ENCODE measurements at places on chromosomes 4 and X. TPM values are rescaled to one million over a fixed set of nuclear protein-coding genes. Genes with fewer than 3 reads are reported as not detected.

GRCh38 chrX:125436855-125437254 lies 117.2 kb downstream of the TEX13C start:
- no peak for DNase-seq

GRCh38 chrX:117743469-117744251 lies 372.9 kb downstream of the KLHL13 start:
- peak; percentile 1 for DNase-seq

GRCh38 chr4:173910891-173911290 lies 372.6 kb downstream of the FBXO8 start:
- DNase-seq, result no peak

DNA sequence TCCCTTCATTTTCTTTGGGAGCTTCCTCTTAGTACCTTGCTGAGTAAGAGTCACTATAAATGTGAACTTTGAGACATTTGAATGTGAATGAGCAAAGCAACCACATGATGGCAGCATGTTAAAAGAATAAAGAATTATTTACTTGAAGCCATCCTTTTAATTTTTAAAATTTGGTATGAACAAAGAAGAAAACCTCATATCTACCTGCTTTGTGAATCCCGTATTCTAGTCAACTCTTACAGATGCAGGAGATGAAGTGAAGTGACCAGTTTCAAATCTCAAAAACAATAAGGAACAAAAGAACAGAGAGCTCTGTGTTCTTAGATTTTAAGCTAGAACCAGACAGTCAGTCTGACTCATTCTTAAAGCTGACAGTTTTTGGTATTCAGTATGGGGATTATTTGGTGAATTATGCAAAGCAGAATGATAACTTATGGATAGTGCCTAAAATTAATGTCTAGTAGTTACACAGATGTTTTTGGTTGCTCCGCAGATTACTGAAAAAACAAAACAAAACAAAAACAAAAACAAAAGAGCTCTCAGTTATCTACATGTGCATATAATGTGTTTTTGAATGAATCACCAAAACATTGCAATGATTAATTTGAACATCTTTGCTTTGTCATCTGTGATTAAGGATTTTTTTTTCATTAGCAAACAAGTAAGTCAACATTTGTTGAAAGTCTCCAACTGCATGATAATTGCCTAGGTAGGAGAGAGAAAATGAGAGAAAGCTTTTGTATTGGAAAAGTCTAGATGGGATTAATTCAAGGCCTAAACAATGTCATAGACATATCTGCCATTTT lies 48.2 kb upstream of the H2AZ1 start:
- DNase-seq, result peak; percentile 62

DNA sequence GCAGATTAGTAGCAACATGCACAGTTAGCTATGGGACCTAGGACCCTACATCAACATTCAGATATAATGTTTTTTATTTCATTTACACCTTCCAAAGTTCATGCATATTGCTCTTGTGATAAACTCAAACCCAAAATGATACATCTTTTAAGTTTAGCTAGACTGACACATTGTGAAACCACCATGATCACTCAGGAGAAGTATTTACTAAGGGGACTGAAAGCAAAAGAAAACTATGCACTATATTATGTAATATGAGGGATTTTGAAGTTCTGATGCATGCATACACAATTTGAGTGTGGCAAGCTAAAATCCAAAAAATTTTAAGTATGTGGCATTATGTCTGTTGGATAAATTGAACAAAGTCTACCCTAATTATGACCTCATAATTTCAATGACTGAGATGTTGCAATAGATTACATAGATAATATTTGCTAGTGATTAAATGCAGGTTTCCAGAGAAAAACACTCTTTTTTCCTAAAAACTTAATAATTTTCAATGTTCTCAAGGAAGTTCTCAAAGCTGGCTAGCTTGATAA lies 914.8 kb upstream of the GRIA3 start:
- DNase-seq, result no peak

Gene ABCD1
- 4.7 TPM for total RNA-seq

Gene PNMA6F
- total RNA-seq, result not detected

Gene SPANXN2
- total RNA-seq, result not detected

Data from IMR-90 (cell line).